ENCODE measurements at places on chromosomes 6 and 20. TPM values are rescaled to one million over a fixed set of nuclear protein-coding genes. Genes with fewer than 3 reads are reported as not detected.

PIM1 gene
- 35.3 TPM for total RNA-seq

C6orf47 gene
- 28.4 TPM for total RNA-seq

- DNase-seq, result no peak
Observed at GRCh38 chr6:55778705-55779104, 96.7 kb downstream of the BMP5 start.

GRCh38 chr20:64109831-64110391, 2.5 kb upstream of the NPBWR2 start:
- DNase-seq, result no peak

- no peak for DNase-seq
Observed at GRCh38 chr6:166656230-166657151, 29.4 kb upstream of the RPS6KA2 start.

GRCh38 chr6:28205879-28206278, 19.2 kb upstream of the ZSCAN9 start:
- DNase-seq, result no peak

SLC22A1 gene
- total RNA-seq, result 1.3 TPM

GRCh38 chr6:43946641-43947363, 176.8 kb downstream of the VEGFA start:
- no peak for DNase-seq

DNA sequence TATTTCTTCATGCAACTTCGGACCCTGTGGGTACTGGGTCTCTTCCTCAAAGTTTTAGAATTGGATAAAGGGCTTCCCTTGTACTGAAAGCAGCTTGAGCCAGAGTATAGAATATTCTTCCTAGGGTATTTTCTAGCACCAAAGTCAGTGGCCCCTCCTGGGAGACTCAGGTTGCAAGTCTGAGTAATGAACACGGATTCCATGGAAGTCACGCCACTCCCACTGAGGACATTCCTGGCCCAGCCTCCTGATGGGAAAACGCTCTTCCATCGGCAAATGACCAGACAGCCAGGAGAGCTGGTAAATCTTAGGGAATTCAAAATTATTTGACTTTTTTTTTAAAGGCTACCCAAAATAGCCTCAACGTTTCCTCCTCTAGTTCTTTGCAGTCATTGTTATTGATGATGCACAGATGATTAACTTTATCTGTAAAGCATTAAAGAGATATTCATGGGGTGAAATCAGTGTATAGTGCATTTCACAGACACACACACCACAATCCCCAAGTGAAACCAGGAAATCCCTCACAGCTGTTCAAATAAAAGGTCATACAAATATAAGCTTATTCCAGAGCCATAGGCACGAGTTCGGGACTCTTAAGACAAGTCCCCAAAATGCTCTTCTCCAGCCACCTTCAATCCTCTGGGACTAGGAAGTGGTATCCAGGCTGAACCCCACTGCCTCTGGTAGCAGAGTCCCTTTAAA, 248.8 kb downstream of the SOD2 start:
- no peak for DNase-seq

GRCh38 chr6:39695447-39695846, 29.8 kb downstream of the KIF6 start:
- DNase-seq, result no peak

PTCRA gene
- not detected for total RNA-seq

GRCh38 chr6:4378319-4378996, 243.1 kb upstream of the ECI2 start:
- no peak for DNase-seq

DNA sequence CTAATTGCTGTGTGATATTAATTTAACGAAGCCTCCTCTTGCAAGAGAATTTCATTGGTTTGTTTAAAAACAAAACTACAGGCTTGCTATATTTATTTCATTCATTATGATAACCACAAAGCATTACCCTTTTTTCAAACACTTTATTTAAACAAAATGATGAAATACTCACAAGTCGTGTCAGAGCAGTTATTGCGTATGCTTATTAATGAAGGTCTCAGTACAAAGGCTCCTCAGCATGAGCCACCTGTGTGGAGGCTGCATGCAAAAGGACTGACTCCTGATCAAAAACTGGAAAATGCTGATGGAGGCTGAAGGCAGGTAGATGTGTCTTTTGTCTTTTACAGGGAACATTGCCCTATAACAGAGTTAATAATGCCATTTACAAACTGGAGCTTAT, 130.5 kb downstream of the CRYBG1 start:
- peak; percentile 64 for DNase-seq

CST2 gene
- total RNA-seq, result not detected

WFDC5 gene
- 4.1 TPM for total RNA-seq

DNA sequence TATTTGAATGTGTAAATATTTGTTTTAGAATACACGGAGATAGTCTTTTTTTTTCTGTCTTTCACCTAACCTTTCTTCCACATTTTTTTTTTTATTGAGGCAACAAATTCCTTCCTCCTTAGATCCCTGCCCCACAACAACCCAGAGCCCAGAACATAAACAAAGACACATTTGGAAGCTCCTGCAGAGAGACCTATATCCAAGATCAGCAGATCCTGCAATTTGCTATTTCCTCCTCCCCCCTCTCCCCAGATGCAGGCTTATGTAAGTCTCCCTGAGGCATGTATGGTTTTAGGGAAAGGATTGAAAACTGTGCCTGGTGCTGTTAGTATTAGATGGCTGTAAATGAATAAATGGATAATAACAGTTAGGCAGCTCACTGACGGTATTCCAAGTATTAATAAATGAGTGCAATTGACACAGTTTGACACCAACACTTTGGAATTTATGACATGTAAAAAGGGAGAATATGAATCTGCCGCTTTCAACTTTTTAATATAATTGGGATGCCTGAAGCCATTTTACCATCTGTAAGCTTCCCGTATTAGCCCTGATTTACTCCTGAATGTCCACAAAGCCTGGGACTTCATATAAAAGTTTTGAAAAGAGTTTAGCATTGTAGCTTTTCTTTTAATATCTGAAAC, 608.3 kb upstream of the CITED2 start:
- DNase-seq, result no peak

DNA sequence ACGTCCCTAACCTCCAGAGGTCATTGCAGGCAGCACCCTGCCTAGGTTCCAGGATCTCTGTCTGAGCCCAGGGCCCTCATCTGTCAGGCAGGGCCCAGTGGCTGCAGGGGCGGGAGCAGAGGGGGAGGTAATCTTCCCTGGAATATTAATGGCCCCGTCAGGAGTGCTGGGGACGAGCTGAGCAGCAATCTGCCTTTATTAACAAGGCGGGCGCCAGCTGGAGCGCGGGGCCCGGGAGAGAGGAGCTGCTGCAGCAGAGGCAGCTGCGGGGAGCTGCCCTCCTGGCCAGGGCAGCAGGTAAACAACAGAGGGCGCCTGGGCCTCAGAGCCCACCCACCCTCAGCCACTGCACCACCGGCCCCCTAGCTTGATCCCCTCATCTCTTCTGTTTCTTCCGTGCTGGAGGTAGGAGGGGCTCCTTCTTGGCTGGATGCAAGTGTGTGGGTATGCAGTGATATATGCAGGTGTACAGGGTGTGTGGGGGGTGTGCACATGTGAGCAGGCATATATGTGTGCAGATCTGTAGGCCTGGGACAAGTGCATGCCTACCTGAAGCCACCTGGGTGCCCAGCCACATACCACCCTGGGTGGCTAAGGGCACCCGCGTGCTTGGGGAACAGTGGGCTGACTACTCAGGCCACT, 131.8 kb upstream of the MLN start:
- no peak for DNase-seq

DNA sequence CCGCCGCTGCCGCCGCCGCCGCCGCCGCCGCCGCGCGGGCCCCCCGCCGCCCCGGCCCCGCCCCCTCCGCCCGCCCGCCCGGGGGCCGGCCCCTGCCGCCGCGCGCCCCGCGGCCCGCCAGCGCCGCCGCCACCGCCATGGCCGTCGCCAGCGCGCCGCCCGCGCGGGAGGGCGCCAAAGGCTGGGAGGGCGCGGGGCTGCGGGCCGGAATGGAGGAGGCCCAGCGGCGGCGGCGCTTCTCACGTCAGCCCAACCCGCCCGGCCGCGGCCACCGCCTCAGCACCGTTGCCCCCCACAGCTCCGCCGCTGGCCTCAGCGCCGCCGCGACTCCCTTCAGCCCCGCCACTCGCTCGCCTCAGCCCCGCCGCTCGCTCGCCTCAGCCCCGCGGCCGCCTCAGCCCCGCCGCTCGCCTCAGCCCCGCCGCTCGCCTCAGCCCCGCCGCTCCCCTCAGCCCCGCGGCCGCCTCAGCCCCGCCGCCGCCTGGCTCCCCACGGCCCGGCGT, 258 bp downstream of the PHF10 start:
- DNase-seq, result no peak

- DNase-seq, result no peak
Observed at GRCh38 chr6:108368431-108369030, 73.7 kb downstream of the AFG1L start.

GRCh38 chr6:43644940-43645612, at the start of gene RSPH9:
RSPH9 (plus strand) TSS chr6:43645036; CDS start chr6:43645099, 63 bp downstream.
- DNase-seq, result peak; percentile 49

DNA sequence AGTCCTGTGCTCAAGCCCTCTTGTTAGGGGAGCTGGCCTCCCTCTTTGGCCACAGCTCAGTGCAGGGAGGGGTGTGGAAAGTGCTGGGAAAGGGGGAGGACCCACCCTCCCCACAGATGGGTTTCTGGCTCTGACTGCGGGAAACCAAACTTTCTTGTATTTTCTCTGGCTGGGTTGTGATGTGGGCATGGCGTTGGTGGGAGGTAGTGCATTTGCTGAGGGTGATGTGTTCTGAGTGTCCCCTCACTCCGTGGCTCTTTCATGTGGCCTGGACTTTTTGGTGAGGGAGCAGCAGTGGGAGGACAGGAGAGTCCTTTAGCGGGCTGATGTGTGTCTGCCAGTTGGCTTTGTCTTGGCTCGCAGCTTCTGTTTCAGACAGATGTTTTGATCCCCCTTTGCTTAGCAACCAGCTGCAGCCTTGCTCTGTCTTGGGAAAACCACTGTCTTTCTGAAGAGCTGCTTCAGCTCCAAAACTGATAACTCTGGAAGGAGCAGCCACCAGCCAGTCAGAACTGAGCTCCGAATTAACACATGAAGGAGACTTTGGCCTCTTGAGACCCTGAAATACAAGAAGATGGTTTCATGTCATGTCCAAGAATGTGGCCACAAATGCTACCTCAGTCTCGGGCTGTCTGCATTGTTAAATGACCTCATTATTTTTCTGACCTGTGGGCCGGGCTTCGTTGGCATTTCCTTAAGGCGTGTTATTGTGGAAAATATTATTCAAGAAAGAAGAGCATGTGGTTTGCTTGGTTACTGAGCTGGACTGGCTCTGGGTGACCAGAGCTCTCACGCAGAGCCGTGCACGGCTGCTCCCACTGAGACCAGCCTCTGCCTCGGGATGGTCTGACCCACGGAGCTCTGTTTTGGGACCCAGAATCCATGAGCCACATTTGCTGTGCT, 21.5 kb downstream of the SYNJ2 start:
- DNase-seq, result no peak

DNA sequence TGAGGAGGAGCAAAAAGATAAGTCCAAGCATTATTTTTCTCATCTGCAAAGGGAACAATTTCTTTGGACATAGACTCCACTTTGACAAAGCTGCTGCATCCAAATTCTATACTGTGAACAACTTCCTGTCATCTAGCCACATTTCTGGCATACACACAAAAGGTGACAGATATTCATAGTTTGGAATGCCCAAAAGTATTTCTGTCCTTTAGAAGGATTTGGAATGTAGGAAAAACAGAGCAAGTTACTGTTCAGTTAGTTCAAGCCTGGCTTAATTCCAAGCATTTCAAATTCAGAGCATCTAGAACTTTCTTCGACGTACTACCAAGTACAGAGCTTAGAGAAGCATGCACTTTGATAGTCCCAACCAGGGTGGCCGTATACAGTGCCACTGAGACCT, 134.0 kb downstream of the PDE7B start:
- no peak for DNase-seq

RMND1 gene
- 51.6 TPM for total RNA-seq

DNA sequence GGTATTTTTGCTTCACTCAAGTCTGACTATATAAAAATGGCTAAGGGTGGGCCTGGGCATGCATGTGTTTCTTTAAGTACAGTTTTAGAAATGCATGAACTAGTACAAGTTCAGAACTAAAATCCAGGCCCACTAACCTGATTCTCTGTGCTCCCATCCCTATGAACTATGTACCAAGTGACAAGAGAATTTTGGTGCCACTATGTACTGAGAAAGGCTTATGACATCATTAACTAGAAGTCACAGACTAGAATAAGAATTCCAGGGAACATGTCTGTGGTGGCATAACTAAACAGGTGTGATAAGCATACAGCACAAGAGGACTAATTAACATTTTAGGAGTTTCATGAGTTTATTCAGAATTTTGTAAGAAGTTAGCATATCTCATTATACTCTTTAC, 16.1 kb downstream of the TENT5A start:
- no peak for DNase-seq

All from bronchial epithelial cell (primary cell).